ENCODE measurements at places on chromosomes 4 and X.

GRCh38 chr4:122602277-122603142, 18.4 kb downstream of the IL21 start:
- DNase-seq, result no peak

DNA sequence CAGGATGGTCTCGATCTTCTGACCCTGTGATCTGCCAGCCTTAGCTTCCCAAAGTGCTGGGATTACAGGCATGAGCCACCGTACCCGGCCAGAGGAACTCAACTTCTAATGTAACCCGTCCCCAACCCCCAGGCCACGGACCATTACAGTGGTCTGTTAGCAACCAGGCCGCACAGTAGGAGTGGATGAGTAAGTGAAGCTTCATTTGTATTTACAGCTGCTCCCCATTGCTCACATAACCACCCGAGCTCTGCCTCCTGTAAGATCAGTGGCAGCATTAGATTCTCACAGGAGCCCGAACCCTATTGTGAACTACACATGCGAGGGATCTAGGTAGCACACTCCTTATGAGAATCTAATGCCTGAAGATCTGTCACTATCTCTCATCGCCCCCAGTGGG, 119.6 kb downstream of the SHROOM3 start:
- no peak for DNase-seq

DNA sequence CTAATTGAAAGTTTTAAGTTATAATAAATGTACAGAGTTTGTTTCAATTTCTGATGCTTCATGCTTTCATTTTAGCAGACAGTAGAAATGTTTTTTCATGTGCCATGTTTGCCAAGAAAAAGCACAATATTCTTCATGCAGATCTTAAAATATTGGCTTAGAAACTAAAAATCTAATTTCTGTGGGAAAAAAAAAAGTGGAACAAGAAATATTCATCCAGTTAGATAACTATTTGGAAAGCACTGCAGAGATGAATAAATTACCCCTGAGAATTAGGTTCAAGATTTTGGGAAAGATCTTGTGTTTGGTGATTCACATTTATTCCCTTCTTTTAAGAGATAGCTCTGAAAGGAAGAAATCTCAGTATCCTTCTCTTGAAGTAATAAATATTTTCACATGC, 912.5 kb downstream of the C4orf33 start:
- DNase-seq, result no peak

- DNase-seq, result no peak
Observed at GRCh38 chr4:182338063-182338462, 94.9 kb downstream of the TENM3 start.

DNA sequence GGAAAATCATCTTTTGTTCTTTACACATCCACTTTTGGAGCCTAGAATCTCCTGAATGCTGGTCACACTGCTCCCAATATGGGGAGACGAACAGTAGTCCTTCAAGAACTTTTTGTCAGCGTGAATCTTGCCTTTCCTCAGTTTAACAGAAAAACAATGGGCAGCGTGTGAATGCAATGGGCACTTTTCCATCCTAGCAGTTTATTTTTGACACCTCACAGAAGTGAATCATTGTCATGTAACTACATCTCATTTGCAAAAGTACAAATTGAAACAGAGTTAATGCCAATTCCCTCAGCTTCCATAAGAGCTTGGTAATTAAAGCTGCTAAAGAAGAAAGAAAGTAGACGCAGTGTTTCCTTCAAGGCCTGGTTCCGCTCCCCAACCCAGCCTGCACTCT, 85.5 kb downstream of the DRD5 start:
- DNase-seq, result no peak

- DNase-seq, result no peak
Observed at GRCh38 chr4:22427675-22428074, 88.2 kb downstream of the ADGRA3 start.

GRCh38 chrX:139304471-139304870, 226.1 kb upstream of the F9 start:
- no peak for DNase-seq

GRCh38 chrX:119055687-119056086, 17.1 kb upstream of the CT47C1 start:
- no peak for DNase-seq

- DNase-seq, result no peak
Observed at GRCh38 chr4:152359208-152360044, 176.5 kb downstream of the FBXW7 start.

DNA sequence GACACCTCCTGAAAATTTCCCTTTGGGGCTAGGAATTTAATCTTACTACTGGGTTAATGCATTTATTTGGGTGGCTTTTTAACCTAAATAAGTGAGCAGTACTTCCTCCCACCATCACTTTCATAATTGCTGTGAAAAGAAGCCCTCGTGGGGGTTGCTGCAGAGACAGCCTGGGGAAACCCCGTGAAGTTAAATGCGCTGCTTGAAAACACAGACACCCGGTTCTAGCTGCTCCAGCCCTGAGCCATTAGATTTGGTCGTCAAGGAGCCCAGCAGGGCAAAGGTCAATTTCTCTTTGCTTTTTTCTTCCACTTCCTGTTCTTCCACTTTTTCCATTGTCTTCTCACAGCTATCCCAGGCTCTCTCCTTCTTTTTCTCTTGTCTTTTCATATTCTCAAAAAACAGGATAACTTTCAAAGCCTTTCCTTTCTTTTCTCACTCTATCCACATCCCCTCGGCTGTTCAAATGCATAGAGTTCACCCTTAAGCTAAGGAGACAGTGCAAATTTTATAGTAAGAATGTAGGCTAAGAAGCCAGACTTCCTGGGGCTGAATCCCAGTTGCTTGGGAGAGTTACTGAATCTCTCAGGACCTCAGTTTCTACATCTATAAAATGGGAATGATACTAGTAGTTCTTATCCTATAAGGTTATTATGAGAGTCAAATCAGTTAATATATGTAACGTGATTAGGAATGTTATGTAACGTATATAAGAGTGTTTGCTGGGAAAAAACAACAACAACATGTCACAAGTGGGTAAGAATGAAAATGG, 91.5 kb upstream of the ZNF827 start:
- DNase-seq, result no peak
